GM13977 (cell line): ENCODE measurements at places on chromosomes 16 and 17.

- no peak for DNase-seq
These were observed 12.1 kb downstream of the PIMREG start for GRCh38 chr17:6456321-6456720.

- no peak for DNase-seq
These were observed 105.6 kb upstream of the CHMP6 start for GRCh38 chr17:80885947-80886582.

- DNase-seq: no peak
These were observed 110.3 kb downstream of the C17orf67 start for GRCh38 chr17:56723421-56723820.

DNA sequence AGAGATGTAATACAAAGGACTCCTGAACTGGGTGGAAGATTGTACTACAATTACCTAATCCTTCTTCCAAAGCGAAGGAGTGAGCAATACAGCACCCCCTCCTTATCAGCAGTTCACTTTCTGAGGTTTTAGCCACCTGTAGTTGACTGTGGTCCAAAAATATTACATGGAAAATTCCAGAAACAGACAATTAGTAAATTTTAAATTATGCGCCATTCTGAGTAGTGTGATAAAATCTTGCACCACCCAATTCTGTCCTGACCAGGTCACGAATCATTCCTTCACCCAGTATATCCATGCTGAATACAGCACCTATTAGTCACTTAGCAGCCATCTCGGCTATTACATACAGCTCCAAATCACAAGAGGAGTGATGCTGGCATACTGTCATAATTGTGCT lies 23.2 kb downstream of the VPS53 start:
- DNase-seq: no peak

- DNase-seq: peak; percentile 53
These were observed 36.8 kb downstream of the CHD9 start for GRCh38 chr16:53091466-53092211.

- no peak for DNase-seq
These were observed 4.8 kb downstream of the SRCIN1 start for GRCh38 chr17:38600906-38601305.

DNA sequence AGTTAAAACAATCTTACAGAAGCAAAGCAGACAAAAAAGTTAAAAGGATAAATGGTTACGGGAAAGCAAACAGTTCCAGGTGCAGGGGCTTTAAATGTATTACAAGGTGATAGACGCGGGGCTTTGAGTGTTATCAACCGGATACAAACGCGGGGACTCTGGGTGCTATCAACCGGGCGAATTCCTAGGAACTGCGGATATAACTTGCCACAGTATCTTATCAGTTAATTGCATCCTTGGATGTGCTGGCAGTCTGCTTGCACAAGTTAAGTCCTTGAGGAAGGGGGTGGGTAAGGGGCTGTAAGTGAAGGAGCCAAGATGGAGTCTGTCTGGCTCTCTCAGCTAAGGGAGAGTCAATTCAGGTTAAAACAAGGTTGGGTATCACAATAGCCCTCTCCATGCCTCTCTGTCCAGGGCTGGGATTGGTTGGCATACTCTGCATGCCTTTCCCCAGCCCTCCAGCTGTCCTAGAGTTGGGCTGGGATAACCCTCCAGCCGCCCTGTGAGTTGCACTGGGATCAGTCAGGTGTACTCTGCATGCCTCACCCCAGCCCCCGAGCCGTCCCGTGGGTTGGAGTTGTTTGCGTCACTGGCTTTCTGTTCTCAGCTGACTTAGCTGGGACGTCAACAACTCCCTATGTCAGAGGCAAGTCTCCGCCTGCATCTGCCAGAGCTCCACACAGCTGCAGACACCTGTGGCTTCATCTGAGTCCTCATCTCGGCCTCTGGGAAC lies 40.9 kb downstream of the TMEM235 start:
- no peak for DNase-seq

GRCh38 chr17:36594626-36595401 lies 3.1 kb downstream of the DHRS11 start:
- DNase-seq: no peak

GRCh38 chr16:56938664-56939513 lies 6.9 kb downstream of the HERPUD1 start:
- no peak for DNase-seq

DNA sequence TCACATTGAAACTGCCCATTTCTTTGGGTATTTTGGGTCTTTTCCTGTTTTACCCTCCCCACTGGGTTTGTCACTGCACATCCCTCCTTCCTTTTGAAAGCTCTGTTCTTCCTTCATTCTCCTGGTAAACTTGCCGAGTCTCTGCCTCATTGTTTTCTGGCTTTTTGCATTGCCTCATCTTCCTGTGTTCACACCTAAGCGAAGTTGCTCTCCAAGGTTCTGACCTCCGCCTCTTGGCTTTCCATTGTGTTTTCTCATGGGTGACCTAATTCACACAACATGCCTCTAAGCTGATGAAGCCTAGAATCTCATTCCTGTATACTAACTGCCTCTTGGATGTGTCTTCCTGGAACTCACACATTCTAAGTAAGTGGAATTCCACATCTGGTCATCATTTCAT lies 1096.1 kb upstream of the EEF2KMT start:
- DNase-seq: no peak

- DNase-seq: no peak
These were observed 135.8 kb downstream of the FOXL1 start for GRCh38 chr16:86714166-86714565.

DNA sequence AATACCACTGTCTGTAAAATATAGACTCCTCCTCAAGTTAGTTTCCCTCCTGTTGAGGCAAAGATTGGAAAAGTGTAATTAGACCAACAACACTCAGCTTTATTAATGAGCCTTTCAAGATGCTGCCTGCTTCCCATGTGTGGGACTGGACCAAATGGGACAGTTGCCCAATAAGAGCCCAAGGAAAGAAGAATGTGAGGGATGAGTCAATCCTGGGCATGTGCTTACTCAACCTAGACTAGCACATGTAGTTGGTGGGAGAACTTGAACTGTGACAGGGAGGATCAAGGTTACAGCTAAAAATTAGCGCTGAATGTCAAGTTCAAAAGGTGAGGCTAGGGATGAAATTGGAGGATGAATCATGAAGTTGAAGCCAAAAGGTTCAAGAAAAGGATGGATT lies 435.5 kb downstream of the CA10 start:
- no peak for DNase-seq

DNA sequence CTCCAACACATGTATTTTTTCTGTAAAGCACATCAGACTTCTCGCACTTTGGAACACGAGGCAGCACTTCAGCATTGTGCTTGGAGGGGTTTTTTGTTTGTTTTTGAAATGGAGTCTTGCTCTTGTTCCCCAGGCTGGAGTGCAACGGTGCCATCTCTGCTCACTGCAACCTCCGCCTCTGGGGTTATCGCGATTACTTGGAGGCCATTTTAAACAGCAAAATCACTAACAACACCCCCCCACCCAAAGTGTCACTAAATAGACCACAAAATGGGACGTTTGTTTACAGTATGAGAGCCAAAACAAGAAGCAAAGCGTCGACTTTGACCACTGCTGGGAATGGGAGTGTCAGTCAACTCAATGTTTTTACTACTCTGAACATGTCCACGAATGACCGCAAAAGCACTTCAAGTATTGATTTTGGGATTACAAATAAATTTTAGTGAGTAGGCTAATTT lies 9.0 kb upstream of the C16orf87 start:
- DNase-seq: no peak

- no peak for DNase-seq
These were observed 11.6 kb upstream of the MARCHF10 start for GRCh38 chr17:62819511-62820221.

- no peak for DNase-seq
These were observed 60.4 kb downstream of the HS3ST2 start for GRCh38 chr16:22874394-22874793.

DNA sequence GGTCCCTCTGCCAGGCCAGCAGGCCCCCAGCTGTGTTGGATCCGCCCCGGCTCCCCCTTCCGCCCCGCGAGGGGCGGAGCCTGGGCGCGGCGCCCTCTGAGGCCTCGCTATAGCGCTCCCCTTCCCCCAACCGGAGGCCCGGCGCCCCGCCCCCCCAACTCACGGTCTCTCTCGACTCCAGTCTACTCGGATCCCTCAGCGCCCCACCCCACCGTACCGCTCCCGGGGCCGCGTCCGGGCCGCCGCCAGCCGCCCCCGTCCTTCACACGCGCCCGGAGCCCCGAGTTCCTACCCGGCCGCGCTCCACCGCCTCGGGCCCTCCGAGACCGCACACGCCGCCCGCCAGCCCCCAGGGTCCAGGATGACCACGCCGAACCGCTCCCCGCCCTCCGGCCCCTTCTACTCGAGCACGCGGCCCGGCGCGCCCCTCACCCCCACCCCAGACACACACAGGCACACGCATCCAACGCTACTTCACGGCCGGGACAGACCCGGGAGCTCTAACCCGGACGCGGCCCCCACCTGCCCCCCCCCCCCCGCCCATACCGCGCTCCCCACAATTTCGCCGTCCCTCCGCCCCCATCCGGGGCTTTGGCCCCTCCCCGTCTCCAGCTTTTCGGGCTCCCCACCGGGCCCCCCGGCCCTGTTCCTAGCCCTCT lies 1.4 kb downstream of the PHF23 start:
- DNase-seq: peak; percentile 92

- DNase-seq: no peak
These were observed 975 bp downstream of the CHD9 start for GRCh38 chr16:53055541-53056391.

- peak; percentile 96 for DNase-seq
These were observed 8.9 kb downstream of the UBTF start for GRCh38 chr17:44210342-44211192.

GRCh38 chr17:35256629-35257028 lies 13.8 kb downstream of the SLFN5 start:
- DNase-seq: no peak

DNA sequence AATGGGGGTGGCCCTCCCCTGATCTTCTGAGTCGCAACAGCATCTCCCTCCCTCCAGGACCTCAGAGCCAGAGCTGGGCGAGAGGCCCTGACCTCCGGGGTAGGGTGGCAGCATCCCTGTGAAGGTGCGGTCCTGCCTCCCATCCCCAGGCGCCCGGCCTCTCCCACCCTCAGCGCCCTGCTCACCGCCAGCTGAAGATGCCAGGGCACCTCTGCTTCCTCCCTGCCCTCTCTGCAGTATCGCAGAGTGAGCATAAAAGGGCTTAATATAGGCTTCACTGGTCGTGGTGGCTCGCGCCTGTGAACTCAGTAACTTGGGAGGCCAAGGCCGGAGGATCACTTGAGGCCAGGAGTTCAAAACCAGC lies 10.7 kb upstream of the MPP2 start:
- DNase-seq: no peak

DNA sequence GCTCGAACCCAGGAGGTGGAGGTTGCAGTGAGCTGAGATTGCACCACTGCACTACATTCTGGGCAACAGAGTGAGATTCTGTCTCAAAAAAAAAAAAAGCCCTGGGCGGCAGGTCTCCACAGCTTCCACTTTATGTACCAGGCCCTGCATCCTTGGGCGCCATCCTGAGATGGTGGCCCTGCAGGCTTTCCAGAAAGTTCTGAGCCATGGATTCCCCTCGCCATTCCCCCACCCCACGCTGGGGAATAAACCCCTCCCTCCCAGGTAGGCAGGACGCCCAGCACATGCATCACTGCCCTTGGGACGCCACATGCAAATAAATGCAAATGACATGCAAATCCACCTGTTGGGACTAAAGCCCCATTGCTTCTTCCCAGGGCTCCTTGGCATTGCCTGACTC lies 13.8 kb upstream of the ZNF469 start:
- DNase-seq: no peak

DNA sequence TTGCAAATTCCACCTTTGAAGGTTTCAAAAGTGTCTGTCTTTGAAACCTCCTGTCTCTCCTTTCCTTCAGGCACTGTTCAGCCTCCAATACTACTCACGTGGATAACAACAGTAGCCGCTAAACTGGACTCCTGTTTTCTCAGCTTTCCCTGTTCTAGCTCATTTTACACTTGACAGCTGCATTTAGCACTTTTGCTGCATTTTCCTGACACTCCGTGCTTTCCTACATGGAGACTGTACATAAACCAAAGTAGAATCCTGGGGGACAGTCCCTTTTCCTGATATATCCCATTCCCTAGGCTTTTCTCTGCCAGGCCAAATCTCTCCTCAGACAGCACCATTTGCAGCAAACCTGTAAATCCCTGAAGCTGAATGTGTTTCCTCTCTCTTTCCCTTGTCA lies 3.6 kb downstream of the CCL5 start:
- DNase-seq: no peak

GRCh38 chr16:88192601-88193000 lies 190.2 kb upstream of the ZNF469 start:
- no peak for DNase-seq

DNA sequence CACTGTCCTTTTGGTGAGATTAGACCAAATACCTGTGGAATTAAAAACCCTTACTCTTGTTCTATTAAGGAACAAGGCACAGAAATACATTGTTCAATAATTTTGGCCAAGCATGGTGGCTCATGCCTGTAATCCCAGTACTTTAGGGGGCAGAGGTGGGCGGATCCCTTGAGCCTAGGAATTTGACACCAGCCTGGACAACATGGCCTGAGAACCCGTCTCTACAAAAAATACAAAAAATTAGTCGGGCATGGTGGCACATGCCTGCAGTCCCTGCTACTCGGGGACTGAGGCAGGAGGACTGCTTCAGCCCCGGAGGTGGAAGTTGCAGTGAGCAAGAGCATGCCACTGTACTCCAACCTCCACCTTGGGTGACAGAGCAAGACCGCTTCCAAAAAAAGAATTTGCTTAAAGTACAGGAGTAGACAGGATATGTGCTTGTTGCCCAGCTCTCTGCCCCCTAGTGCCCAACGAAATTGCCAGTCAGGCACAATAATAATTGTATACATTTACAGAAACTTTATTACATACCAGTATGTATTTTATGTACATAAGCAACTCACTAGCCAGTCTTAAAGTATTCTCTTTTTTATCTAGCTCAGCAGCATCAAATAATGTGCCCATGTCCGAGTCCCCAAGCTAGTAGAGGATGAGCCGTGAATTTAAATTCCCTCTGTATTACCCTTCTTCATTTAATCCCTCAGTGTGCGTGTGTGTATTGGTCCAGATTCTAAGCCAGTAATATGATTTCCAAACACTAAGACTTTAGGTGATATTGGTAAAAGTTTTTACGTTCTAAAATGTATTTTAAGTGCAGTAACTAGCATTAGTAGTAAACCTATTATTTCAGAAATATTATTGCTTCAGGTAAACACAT lies 1.4 kb downstream of the THUMPD1 start:
- DNase-seq: peak; percentile 17
